Vagina (tissue), 2 donors: ENCODE measurements at places on chromosomes 16 and 17.

GRCh38 chr16:18958621-18959029 lies 25.1 kb upstream of the TMC7 start:
- DNase-seq: no peak

GRCh38 chr17:14741491-14741890 lies 440.6 kb downstream of the HS3ST3B1 start:
- DNase-seq: no peak

DNA sequence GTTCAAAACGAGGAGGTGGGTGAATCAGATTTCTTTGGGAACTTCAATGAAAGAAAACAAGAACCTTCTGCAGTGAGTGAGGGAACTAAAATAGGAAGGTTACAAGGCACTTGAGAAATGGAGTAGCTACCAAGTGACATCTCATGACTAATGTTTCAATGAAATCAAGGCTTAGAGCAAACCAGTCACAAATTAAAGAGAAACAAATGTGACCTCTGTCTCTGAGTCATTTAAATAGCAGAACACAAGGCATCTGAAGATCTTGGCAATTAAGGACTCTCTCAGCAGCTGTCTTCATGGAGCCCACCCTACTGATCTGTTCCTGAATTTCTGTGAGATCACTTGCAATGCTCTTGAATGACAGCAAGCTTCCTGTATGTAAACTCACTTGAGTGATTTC lies 109.5 kb downstream of the CDH11 start:
- DNase-seq: no peak

- no peak for DNase-seq
These were observed 30.9 kb upstream of the SNN start for GRCh38 chr16:11637320-11637719.

GRCh38 chr17:9291912-9292560 lies 270.7 kb downstream of the NTN1 start:
- no peak for DNase-seq

GRCh38 chr16:87461466-87461991 lies 31.3 kb downstream of the ZCCHC14 start:
- DNase-seq: no peak
